ENCODE measurements at places on chromosomes 6 and 20.

GRCh38 chr6:145891565-145891964 is 72.6 kb downstream of the SHPRH start:
- DNase-seq = no peak

- no peak for DNase-seq
Measured at GRCh38 chr6:100693249-100693927, 187.7 kb downstream of the ASCC3 start.

DNA sequence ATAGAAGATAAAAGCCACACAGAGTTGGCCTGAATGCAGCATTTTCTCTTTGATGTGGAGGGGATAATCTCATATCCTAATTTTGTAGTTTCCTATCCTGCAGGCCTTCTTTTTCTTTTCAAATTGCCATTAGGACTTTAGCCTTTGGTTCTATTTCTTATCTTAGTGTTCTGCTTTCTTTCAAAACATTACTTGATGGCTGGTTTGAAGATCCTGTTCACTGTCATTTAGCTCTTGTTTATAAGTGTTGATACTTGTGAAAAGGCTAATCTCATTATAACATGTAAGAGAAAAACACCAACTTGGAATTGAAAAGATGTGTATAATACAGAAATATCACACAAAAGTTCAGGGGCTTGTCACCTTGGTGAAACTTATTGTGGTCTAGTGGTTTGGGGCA is 54.6 kb upstream of the PKIB start:
- DNase-seq = no peak

GRCh38 chr6:20577173-20577688 is 43.0 kb downstream of the CDKAL1 start:
- no peak for DNase-seq

- no peak for DNase-seq
Measured at GRCh38 chr20:41425180-41425884, 58.7 kb upstream of the EMILIN3 start.

DNA sequence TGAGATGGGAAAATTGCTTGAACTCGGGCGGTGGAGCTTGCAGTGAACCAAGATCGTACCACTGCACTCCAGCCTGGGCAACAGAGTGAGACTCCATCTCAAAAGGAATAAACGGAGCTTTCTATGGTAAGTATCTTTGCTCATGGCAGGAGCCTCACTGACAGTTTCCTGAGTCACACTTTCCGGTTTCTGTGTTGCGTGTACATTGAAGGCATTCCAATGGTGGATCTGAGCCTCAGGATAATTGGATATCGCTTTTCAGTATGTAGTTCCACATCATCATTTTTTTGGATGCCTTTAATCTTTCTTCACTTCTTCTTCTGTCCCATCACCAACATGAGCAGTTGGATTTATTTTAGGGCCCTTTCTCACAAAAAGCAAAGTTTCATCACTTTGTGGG is 28.6 kb upstream of the GTSF1L start:
- no peak for DNase-seq

- no peak for DNase-seq
Measured at GRCh38 chr6:10603219-10603618, 82.1 kb downstream of the GCNT2 start.

- DNase-seq = no peak
Measured at GRCh38 chr20:12965870-12966251, 42.9 kb upstream of the SPTLC3 start.

DNA sequence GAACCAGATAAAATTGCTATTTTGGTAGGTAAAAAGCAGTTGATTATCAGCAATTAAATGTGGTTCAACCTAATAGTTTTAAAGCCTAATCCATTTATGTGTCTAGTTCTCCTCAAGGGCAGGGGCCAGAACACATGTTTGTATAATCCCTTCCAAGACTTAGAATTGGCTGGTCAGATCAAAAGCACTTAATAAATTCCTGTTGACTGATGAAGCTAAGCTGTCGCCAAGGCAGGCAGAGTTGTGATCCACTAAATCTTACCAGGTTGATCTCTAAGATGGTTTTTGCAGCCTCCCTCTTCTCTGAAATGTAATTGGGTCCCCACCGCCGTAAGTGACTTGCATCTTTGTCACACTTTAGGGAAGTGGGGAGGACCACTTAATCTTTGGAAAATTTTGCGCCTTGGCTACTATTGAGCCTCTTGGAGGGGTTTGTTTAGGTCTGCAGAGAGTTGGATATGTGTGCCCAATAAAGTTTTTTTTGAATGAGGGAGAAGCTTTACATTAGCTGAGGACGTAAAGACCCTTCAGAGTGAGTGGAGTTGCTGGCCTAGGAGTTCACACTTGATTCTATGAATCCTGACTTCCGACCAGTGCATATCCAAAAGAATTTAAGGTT is 65.9 kb downstream of the PHF20 start:
- DNase-seq = no peak

GRCh38 chr6:132797951-132798868 is at the start of gene SLC18B1:
Gene SLC18B1 (minus strand): TSS chr6:132798637. CDS start chr6:132798456, 181 bp downstream.
- DNase-seq = no peak

DNA sequence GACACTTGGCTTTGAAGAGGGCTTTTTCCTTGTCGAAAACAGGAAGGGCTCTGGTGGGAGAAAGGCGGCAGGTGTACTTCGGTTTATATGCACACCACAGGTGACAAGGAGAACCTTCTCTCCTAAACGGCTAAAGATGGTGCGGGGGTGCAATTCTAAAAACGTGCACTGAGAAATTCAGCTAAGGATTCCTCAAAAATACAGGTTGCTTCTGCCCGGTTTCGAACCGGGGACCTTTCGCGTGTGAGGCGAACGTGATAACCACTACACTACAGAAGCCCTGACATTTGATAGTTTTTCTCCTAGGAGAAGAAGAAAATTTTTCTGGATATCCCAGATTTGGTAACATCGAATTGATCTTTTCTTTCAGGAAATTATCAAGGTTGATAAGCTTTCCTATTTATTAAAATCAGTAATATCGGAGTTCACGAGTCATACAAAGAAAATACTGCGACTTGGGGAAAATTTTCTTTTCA is 32.0 kb downstream of the POM121L2 start:
- no peak for DNase-seq

- DNase-seq = no peak
Measured at GRCh38 chr20:51272401-51272800, 249.5 kb upstream of the KCNG1 start.

GRCh38 chr6:11785415-11785773 is 6.8 kb upstream of the ADTRP start:
- no peak for DNase-seq

- no peak for DNase-seq
Measured at GRCh38 chr20:21661488-21662055, 43.9 kb upstream of the PAX1 start.

DNA sequence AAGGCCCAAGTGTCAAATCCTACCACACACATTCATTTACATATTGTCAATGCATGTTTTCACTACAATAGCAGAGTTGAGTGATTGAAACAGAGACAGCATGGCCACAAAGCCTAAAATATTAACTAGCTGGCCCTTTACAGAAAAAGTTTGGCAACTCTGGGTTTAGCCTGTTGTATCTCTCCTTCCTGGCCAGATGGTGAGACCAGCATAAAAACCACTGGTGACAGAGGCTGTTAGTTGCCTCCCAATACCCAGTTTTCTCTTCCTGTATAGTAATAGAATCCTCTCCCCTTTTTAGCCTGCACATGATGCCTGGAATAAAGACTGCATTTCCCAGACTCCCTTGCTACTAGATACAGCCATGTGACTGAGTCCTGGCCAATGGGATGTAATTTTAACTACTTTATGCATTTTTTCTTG is 100.0 kb upstream of the TAB2 start:
- DNase-seq = no peak

- DNase-seq = no peak
Measured at GRCh38 chr6:110971468-110971867, 10.4 kb upstream of the RPF2 start.

GRCh38 chr6:29813066-29813465 is 14.6 kb upstream of the HLA-G start:
- DNase-seq = no peak

- peak; percentile 29 for DNase-seq
Measured at GRCh38 chr6:156777577-156778453, 637 bp downstream of the ARID1B start.

DNA sequence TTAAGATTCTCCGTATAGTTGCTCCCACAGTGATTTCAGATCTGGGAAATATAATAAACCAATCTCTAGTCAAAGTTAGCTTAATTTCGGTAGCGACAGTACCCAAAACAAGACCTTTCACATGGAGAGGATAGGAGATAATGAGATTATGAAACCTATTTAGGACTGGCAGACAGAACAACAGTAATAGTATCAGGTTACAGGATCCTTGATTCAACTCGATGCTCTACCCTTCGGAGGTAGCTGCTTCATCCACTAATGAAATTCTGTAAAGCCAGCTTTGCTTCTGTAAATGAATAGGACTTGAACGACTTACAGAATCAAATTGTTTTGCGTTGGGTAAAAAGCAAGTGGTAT is 534 bp upstream of the AKIRIN2 start:
- DNase-seq = no peak

- DNase-seq = no peak
Measured at GRCh38 chr20:44736170-44737021, 9.3 kb upstream of the KCNK15 start.

GRCh38 chr20:40895182-40895581 is 133.4 kb upstream of the TOP1 start:
- no peak for DNase-seq

- peak; percentile 94 for DNase-seq
Measured at GRCh38 chr20:31951530-31952453, at the start of gene PDRG1. Gene PDRG1 (minus strand): TSS chr20:31952046. CDS start chr20:31951961, 85 bp downstream.

DNA sequence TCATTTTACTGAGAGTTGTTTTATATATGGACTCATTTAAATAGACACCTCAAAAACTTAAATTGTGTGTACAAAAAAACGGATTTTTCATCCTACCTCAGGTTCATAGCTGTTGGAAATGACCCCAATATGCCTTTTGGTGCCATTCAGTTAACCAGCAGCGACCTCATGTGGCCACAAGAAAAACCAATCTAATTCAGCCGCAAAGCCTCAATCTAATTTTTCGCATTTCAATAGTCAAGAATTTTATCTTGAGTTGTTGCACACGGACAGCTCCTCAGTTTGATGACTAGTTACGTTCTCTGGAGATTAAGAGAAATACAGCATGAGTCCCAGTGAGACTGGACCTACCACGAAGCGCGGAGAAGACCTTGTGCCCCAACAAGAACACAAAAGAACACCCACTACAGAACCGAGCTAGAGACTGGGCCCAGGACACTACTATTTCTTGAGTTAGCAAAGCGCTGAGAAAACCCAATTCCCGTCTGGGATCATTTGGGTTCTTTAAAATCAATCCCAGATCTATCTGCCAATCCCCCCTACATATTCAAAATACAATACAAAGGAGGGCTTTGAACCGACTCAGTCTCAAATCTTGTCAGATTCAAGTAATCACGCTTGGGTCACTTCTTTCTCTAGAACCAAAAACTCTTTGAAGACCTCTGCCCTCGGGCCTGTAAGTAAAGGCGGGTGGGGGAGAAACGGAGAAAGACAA is 1.1 kb downstream of the TCP11 start:
- DNase-seq = no peak

DNA sequence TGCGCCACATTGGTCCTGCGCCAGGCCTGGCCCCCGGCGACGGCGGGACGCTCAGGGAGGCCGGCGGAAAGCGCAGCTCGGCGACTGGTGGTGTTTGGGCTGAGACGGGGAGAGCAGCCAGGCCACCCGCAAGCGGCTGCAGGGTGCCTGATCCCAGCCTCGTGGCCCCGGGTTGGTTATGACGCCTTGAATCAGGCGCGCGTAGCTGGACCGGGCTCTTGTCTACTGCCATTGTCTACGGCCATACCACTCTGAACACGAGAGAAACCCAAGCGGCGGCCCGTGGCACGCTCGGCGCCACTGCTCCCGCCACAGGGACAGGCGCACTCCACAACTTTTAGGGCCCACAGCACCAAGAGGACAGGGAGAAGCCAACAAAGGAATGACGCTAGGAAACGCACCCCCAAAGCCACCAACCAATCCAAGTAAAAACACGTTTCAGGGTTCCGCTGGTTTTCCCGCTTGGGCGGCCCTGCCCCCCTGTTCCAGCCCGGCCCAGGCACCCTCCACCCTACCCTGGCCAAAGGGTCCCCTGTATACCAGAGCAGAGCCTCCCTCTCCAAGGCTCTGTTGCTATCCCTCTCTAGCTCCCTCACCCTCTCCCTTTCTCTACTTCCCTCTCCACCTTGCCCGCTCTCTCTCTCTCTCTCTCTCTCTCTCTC is 1849.3 kb upstream of the DEFB115 start:
- DNase-seq = no peak

GRCh38 chr6:5764401-5764955 is 242.2 kb downstream of the NRN1 start:
- DNase-seq = no peak

GRCh38 chr20:8790442-8791074 is 278.3 kb upstream of the PLCB4 start:
- DNase-seq = no peak

DNA sequence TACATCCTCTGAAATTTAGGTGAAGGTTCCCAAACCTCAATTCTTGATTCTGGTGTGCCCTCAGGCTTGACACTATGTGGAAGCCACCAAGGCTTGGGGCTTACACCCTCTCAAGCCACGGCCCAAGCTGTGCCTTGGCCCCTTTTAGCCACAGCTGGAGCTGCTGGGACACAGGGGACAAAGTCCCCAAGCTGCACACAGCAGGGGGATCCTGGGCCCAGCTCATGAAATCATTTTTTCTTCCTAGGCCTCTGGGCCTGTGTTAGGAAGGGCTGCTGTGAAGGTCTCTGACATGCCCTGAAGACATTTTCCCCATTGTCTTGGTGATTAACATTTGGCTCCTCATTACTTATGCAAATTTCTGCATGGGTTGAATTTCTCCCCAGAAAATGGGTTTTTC is 37.3 kb upstream of the BACH2 start:
- DNase-seq = no peak

DNA sequence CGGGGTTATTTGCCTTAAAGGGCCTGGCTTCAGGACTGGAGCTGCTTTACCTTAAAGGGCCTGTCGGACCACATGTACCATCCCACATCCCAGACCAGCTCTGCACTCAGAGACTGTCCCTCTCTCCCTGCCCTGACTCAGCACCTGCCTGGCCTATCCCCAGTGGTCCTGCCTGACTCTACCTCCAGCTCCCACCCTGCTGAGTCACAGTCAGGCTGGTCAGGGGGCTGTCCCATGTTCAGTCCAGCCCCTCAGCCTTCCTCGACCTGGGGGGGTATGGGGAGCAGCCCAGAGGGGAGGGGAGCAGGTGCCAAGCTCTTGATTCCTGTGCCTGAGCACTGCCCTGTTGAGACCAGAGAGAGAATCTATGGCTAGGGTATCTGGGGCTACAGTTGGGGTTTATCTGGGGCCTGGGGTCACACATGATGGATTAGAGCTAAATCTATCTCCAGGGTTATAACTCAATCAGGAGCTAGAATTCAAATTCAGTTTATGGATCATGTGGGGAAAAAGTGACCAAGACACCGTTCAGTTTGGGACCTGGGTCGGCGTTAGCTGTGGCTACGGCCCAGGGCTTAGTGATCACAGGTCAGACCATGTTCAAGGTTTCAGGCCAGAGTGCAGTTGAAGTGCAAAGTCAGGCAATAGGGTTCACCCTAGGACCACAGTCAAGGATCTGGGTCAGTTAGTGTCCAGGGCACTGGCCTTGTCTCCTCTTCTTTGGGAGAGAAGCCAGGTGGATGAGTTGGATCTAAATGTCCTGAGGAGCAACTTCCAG is 9.4 kb upstream of the TRIB3 start:
- no peak for DNase-seq

All from stimulated activated CD4-positive, alpha-beta T cell treated with anti-CD3 and anti-CD28 coated beads, Interleukin-15, amount 100 ng/mL, for 1 hour (primary cell).